ENCODE measurements at places on chromosomes 11 and 22.

- no peak for DNase-seq
These were observed 7.5 kb downstream of the ELMOD1 start for GRCh38 chr11:107598225-107599139.

- no peak for DNase-seq
These were observed 16.3 kb upstream of the CTSD start for GRCh38 chr11:1779806-1780699.

DNA sequence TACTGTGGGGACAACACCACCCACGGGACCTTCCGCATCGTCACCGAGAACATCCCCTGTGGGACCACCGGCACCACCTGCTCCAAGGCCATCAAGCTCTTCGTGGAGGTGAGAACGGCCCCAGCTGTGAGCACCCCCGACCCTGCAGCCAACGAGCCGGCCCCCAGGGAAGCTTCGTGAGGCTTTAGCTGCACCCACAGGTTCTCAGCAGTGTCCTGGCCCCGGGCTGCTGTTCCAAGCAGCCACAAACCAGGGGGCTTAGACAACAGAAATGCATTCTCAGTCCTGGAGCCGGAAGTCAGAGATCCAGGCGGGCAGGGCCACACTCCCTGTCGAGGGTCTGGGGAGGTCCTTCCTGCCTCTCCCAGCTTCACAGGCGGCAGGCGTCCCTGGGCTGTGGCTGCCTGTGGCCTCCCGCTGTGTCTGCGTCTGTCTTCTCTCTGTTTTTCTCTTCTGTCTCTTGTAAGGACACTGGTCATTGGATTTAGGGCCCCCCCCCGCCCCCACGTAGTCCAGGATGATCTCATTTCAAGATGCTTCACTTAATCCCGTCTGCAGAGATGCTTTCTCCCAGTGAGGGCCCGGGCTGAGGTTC lies 12.5 kb downstream of the MUC5B start:
- DNase-seq = no peak

DNA sequence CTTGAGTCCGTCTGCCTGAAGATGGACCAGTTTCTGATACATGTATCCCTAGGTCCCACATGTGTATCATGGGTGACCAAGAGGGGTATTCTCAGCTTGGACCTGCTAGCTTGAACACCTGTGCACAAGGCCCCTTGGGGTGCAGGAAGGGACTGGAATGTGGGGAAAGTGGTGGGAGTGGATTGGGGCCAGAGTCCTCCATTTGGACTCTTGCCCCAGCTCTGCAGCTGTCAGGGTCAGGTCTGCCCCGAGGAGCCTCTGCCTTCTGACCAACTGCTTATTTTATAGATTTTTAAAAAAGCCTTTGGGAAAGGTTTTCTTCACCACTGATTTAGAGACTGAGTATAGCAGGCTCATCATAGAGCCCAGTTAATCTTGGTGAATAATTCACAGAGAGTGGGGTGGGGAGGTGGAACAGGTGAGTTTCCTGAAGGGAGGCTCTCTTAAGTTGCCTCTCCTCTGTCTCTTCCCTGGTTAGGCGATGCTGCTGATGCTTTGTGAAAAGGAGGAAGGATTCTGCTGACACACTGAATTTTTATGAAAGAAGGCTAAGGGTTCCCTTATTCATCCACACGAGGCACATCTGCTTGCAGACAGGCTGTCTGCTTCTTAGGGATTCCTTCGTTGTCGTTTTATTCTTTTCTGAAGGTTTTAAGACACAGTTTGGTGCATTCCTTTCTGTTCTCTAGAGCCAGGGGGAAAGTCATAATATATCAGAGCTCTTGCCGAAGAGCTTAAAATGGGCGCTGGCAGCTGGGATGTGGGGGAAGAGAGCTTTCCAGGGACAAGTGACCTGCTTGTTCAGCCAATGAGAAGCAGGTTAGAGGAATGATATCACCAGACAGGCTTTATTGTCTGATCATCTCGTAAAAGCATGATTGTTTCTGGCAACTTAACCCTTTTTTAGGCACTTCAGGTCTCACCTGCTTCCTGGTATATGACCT lies 19.9 kb downstream of the TRIM44 start:
- no peak for DNase-seq

DNA sequence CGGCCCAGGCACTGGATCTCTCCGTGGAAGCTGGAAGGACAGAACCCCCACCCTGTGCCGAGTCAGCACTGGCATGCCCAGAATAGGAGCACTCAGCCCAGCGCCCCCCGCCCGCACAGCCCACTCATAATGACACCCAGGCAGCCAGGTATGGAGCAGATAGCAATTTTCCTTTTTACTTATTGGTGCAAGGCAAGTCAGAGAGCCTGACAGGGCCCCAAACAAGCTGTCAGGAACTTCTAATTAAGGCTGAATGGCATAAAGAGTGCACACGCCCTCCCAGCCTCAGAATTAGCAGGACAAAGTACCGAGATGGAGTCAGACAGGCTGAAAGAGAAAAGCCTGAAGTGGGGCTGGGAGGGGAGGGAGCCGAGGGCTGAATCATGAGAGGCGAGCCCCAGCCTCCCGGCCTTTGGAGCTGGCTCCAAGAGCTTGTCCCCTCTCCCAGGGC lies 76.9 kb downstream of the DSCAML1 start:
- no peak for DNase-seq

DNA sequence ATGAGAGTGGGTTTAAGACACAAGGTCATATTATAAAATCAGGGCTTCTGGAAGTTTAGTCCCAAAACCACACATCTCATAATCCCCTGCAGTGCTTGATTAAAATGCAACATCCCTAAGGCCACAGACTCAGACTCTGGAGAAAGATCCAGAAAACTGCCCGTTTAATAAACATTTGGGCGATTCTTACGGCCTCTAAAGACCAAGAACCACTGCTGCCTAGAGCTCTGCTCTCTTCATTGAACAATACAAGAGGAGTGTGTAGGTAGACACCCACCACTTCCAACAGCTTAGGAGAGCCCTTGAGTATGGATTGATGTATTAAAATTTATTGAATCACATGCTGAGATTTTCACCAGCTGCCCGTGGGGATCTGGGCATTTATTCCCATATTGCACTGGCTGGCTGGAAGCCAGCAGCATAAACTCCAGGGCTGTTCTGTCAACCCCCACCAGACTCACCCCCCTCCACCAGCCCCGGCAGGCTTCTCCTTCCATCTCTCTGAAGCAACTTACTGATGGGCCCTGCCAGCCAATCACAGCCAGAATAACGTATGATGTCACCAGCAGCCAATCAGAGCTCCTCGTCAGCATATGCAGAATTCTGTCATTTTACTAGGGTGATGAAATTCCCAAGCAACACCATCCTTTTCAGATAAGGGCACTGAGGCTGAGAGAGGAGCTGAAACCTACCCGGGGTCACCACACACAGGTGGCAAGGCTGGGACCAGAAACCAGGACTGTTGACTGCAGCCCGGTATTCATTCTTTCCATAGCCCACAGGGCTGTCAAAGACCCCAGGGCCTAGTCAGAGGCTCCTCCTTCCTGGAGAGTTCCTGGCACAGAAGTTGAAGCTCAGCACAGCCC lies 749 bp upstream of the BEST1 start:
- DNase-seq = no peak

DNA sequence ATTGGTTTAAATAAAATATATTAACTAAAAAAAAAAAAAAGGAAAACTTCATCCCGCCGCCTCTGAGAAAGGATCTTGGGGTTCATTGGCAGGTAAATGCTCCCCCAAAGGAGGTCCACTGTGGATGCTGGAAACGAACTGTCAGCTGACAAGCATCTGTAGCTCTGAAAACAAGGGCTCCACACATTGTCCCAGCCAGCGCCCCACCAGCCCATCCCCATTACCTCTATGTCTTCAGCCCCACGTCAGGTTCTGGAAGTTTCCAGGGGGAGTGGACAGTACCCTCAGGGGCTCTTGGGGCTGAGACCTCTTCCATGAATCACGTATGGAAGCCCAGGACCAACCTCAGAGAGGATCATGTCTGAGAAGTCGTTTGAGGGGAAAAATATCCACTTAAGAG lies 66.4 kb upstream of the WNT7B start:
- no peak for DNase-seq

- no peak for DNase-seq
These were observed 15.4 kb downstream of the SELENOO start for GRCh38 chr22:50216055-50216683.

DNA sequence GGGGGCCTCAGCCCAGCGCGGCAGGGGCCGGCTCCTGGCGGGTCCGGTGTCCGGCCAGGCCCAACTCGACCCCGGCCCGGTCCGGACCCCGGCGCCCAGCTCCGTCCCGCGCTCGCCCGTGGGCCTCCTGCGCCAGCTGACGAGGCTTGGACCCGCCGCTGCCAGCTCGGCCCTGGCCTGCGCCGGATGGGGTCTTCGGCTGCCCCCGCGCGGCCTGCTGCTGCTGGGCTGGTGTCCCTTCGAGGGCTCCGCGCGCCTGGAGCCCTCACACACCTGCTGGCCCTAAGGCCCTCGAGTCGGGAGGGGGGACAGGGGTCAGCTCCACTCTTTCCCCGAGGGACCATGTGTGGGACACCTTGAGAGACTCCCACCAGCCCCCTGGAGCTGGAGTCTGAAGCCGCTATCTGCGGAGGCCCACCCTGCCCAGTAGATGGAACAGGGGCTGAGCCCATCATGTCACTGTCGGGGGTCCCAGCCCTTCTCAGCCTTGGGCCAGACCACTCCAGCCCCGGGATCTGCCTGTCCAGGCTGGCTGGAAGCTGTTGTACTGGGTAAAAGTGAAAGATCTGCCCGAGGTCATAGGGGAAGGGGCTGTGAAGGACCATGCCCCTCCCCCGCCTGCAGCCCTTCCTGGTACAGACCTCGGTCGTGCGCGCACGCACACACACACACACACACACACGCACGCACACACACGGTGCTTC lies 768 bp upstream of the CDKN1C start:
- no peak for DNase-seq

- DNase-seq = no peak
These were observed 320.0 kb upstream of the LRRC4C start for GRCh38 chr11:41779401-41779960.

GRCh38 chr22:24109649-24110048 lies 71.6 kb upstream of the SUSD2 start:
- DNase-seq = no peak

DNA sequence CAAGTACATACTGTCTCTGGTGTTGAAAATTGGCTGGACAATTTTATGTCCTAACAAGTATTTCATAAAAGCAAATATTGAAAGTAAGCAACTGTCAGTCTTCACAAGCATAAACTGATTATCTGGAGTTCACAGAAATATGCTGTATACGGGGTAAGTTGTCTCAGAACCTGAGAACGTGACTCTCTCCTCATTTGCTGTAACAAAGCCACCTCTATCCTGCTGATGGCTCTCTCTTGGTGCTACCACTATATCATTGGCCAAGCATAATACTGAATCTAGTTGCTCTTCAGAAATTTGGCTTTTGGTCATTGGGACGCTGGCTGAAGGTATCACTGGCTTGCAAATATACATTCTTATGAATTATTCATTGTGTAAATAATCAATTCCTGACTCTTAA lies 1078.0 kb downstream of the LRRC4C start:
- no peak for DNase-seq

- no peak for DNase-seq
These were observed 582.6 kb downstream of the METTL15 start for GRCh38 chr11:28690746-28691145.

GRCh38 chr11:17036666-17037658 lies 22.7 kb upstream of the PLEKHA7 start:
- DNase-seq = no peak

DNA sequence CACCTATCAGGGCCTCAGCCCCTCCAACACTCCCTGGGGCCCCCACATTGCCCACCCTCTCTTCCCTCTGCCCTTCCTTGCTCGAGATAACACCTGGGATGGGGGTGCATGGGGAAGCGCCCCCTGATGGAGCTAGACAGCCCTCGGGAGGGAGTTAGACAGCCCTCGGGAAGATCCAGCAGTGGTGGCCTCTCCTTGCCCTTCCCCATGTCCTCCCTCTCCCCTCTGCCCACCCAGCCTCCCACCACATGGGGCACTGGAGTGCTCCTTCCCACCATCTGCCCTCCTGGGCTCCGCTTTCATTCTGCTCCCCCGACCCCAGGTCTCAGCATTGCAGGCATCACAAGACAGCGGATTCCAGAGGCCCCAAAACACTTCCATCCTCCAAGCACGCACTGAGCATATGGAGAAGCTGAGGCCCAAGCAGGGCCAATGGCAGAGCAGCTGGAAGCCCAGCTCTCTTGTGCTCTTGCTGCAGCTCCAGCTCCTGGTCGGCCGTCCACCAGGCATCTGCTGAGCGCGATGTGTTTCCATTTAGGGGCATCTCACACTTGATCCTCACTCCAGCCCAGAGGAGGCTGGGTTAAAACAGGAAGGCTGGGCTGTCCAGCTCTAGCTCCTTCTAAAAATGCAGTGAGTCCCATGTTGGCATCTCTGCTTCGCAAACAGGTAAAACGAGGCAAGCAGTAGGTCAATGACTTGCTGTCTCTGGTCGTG lies 65.6 kb downstream of the IGLL1 start:
- no peak for DNase-seq

- DNase-seq = no peak
These were observed 31.0 kb downstream of the MCM5 start for GRCh38 chr22:35430897-35431322.

DNA sequence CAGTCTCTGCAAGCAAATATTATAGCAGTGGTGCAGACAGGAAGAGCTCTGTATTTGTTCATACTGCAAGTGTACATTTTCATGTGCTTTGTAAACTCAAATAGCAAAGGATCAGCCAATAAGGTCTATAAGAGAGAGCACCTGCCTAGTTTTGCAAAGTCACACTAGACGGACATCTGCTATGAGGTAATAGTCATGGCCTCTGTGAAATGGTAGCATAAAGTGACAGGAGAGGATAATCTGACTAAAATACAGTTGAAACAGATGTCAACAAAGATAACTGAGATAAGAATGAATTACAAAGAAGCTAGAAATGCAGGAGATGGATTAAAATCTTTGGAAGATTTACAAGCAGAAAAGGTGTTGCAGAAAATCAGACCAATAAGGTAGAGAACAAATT lies 70.6 kb upstream of the SPON1 start:
- DNase-seq = no peak

All from iPS DF 19.7 (cell line).